ENCODE measurements at places on chromosomes 6 and 20.

DNA sequence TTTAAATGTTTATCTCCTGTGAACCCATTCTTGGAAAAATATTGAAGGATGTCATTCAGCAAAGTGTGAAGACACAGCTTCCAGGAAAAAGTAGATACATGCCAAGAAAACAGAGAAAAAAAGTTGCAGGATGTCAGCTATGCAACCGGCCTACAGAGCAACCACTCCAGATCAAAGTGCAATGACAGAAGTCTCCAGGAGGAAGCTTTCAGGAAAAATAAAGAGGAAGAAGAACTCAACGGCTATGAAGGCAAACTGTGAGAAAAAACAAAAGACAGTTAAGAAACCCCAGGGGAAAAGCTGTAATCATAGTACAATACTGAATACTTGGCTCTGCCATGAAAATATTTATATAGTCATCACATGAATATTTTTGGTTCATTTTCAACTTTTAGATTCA lies 30.6 kb downstream of the REPS1 start:
- DNase-seq, result no peak

- no peak for DNase-seq
Measured at GRCh38 chr6:7992002-7992815, 72.0 kb downstream of the BLOC1S5 start.

DNA sequence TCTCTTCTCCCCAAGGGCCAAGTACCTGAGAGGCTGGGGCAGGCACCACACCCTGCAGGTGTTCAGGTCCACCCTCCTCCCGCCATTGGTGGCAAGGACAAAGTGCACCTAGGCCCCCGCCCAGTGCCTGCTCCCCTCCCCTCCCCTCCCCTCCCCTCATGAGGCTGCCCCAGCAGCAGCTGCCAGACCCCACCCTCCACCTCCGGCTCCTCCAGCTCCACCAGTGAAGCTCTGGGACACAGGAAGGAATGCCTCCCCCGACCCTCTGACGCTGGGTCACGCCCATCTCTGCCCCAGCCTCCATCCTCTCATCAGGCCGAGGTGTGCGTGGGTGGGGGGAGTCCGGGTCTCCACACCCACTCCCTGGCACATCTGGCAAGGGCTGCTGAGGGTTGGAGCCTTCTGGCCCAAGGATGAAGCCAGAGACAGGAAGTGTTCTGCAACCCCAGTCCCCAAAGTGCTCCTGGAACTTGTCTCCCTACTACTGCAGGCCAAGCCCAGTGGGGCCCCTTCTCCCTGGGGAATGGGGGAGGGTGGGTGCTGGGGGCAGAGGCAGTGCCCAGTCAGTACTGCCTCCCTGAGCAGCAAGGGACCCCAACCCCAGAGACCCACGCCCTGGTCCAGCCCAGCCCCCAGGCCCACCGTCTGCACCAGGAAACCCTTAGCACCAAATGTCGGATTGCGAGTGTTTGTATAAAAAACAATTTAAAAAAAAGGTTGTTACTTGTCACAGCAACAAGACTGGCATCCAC lies 1.6 kb upstream of the UCKL1 start:
- DNase-seq, result no peak

- DNase-seq, result no peak
Measured at GRCh38 chr6:84415068-84415467, 187.6 kb upstream of the CEP162 start.

- no peak for DNase-seq
Measured at GRCh38 chr20:38156888-38157634, 8.0 kb downstream of the TGM2 start.

DNA sequence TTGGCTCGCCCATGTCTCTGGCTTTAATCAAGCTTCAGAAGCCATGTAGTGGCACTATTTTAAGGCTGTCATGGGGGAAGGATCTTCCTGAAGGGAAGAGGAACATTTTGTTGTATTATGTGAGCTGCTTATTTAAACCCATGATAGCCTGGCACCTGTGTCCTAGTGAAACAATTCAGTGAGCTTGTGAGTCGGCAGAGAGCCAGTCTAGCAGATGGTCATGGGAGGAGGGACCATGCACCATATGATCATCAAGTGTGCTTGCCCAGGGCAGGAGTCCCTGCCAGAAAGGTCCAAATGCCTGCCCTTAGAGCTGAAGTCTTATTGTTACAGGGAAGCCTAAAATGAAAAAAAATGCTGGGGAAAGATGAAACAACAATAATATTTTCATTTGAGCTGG lies 132.9 kb downstream of the PRDM13 start:
- DNase-seq, result no peak
